Astrocyte of the spinal cord (primary cell): ENCODE measurements at places on chromosomes 2 and 18.
A peak's percentile ranks its signal among the peaks of the same experiment; 100 is the strongest.

DNA sequence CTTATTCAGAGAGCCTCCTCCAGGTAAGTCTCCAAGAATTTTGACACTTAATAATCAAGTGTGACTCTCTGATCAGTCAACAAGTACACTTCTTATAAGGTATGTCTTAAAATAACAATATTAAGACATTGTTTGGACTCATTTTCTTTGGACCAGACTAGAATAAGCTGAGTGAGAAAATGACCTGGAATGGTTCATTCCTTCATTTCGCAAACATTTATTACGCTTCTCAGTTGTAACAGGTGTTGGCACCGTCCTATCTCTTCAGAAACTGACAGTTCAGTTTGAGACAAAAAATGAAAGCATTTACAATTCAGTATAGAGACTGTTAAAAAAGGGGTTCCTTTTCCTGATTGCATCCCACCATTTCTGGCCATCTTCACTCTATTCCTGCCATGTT, 46.6 kb downstream of the TSPYL6 start:
- no peak for DNase-seq

DNA sequence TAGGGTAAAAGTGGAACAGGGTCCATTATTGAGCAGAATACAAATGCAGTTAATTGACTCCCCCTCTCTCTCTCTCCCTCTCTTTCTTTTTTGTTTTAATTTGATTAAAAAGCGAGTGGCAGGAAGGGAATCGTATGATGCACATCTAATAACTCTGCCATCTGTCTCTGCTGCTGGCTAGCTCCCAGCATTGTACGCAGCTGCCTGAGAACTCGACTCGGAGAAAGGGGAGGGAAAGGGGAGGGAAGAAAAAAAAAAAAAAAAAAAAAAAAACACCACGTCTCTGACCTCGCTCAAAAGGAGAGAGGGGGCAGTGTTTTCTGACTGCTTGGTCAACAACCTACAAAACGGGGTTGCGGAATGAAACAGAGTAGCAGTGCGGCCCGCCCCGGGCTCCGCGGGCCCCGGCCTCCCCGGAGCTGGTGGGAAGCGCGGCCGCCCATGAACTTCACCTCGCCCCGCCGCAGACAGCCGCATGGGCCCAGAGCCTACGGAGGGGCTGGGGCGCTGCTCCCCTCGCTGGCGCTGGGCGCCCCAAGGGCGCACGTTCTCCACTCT, 265.7 kb downstream of the TCF4 start:
- peak; percentile 96 for DNase-seq

- peak; percentile 20 for DNase-seq
Measured at GRCh38 chr18:59884351-59884750, 15.4 kb upstream of the PMAIP1 start.

DNA sequence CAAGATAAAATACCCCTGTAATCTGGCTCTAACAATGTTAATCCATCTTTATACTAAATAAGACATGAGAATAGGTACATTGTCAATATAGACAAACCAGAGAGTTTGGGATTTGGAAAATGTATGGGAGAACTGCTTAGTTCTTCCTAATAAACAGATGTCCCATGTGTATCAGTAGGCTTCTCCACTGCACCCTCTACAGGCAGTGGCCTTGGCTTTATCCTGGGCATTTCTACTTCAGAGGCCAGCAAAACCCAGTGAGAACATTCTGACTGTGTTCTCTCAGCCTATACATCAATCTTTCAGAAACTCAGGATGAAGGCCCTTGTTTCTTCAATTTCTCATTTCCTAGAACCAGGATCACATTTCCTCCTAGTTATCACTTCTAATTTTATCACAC, 1167.5 kb upstream of the ACVR2A start:
- no peak for DNase-seq
